T-helper 9 cell (primary cell): ENCODE measurements at places on chromosomes 2 and 18.

- peak; percentile 55 for DNase-seq
These were observed 1.6 kb upstream of the MYL12A start for GRCh38 chr18:3245853-3246634.

GRCh38 chr2:136301006-136301405 lies 183.1 kb upstream of the CXCR4 start:
- DNase-seq: no peak

GRCh38 chr2:239306274-239307220 lies 94.3 kb downstream of the HDAC4 start:
- no peak for DNase-seq

- no peak for DNase-seq
These were observed 17.4 kb downstream of the LDLRAD4 start for GRCh38 chr18:13235981-13236380.
